ENCODE measurements at places on chromosomes 5 and 9.

DNA sequence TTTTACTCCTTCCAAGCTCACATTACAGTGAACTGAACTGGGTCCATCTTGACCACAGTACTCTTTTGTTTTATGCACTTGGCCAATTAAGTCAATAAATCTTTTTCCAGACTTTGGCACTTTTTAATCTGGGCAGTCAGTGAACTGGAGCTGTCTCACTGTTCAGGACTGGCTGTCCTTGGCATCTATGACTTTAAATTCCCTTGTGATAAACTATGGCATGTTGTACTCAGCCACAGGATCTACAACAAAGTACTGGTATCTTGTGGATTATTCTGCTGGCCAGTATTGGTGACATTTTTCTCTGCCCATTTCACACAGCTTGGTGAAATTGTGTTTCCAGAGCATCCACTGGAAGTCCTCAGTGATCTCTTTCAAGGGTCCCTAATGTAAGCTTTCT lies 1144.8 kb upstream of the SEMA6A start:
- DNase-seq: no peak

GRCh38 chr9:6014670-6015270 lies 654 bp downstream of the RANBP6 start:
- no peak for DNase-seq

DNA sequence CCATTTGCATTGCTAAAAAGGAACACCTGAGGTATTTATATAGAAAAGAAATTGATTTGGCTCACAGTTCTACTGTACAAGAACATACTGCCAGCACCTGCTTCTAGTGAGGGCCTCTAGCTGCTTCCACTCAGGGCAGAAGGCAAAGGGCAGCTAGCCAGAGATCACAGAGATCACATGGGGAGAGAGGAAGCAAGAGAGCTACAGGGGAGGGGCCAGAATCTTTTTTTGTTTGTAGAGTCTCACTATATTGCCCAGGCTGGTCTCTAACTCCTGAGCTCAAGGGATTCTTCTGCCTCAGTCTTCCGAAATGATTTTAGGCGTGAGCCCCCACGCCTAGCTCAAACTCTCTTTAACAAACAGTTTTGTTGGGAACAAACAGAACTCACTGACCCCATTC lies 6.1 kb downstream of the SLCO4C1 start:
- no peak for DNase-seq

DNA sequence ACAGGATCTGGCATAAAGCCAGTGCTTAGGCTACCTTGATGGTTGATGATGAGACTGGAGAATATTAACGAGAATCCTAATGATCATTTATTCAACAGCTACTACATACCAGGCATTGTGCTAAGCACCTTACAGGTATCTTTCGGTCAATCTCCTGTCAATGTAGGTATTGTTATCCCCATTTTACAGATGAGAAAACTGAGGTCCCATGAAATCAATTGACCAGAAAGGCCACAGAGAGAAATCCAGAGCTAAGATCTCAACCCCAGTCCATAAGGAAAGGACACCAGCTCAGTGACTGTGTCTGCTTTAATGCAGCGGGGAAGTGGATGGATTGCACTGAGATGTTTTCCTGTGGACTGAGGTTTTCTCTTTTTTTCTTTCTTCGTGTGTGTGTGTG lies 63.3 kb downstream of the ARHGEF37 start:
- DNase-seq: no peak

GRCh38 chr9:34046784-34047379 lies 1.8 kb downstream of the UBAP2 start:
- no peak for DNase-seq
